ENCODE measurements at places on chromosomes 5 and 9.

- DNase-seq = no peak
These were observed 978 bp downstream of the CFAP157 start for GRCh38 chr9:127707766-127708165.

DNA sequence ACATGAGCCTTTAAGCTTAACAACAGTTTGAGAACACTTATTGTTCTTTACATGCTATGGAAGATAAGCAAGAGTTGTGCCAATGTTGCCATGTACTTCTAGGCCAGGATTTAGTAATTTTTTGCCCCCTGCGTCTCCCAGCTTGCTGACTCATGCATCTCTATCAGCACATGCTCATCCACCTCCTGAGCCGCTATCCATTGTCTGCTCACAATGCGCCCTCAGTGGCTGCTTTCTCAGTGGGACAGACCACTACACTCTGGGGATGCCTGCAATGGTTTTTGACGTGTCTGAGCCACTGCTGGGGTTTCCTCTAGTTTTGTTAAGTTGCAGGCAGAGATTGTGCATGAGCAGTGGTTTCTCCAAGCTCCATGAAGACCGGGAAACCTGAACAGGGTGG is 50.9 kb upstream of the PHF2 start:
- no peak for DNase-seq

- DNase-seq = no peak
These were observed 23.3 kb downstream of the AK8 start for GRCh38 chr9:132854832-132855231.

- no peak for DNase-seq
These were observed 254.0 kb downstream of the ADAMTSL1 start for GRCh38 chr9:18727904-18728303.

DNA sequence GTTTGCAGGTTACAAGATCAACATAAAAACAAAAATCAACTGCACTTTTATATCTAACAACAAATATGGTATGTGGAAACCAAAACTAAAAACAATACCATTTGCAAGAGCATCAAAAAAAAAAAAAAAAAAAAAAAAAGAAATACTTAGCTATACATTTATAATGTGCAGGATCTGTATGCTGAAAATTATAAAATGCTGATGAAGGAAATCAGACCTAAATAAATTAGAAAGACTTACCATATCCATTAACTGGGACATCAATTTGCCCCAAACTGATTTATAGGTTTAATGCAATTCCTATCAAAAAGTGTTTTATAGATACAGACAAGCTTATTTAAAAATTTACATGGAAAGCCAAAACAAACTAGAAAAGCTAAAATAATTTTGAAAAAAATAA is 60.4 kb upstream of the OTP start:
- DNase-seq = no peak

DNA sequence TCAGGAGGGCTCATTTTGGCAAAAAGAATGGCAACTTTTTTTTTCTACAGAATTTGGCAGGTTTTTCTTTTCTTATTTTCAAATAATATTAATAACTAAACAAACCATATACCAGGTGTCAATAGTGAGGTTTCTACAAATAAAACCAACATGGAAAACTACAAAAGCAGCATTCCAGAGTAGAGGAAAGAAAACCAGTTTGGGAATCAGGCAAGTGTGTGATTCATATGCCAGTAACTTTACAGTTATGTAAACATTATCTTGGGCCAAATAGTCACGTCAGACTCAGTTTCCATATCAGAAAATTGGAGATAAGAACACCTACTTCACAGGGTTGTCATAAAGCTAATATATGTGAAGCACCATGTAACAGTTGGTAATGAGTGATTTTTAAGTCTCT is 51.7 kb downstream of the FBXW11 start:
- DNase-seq = peak; percentile 23
